ENCODE measurements at places on chromosomes 2 and 18. TPM values are rescaled to one million over a fixed set of nuclear protein-coding genes. Genes with fewer than 3 reads are reported as not detected.
A peak's percentile ranks its signal among the peaks of the same experiment; 100 is the strongest.

DNA sequence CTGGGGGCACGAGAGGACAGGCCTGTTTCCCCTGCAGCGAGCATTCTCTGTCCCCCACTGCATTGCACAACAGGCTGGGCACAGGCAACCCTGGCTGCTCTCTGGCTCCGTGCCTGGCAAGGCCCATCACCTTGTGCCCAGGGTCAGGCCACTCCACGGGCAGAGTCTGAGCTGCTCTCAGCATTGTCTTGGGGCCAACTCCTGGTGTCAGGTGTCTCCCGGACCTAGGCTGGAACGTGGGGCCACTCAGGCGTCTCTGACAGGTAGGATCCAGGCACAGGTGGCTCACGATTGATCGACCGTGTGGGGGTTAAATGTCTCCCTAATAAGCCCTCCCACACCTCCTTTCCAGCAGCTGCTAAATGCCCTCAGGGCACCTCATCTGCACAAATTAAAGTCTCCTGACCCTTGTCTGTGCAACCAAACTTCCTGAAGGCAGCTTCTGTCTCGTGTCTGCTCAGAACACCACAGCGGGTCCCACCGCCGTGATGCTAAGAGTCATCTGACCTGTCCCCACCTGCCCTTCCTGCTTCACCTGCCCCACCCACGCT is 66.6 kb upstream of the GPC1 start:
- no peak for DNase-seq

TBC1D8 gene
- total RNA-seq, result 14.5 TPM

DNA sequence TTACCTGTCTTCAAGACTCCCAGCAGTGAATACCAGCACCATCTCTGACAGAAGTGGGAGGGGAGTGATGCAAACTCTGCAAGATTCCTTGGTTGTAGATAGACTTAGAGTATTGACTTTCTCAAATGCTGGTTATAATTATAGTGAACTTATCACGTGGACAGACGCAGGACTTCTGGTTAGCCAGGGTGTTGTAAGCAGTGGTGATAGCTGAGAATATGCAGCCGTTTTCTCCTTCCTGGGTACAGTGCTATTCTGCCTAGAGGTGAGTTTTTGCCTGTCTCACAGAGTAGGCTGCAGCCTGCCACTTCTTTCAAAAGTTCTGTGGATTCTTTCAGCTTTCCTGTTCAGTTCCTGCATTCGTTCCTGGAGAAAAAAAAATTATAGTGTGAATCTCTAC is 733 bp upstream of the CXCR2 start:
- no peak for DNase-seq

DNA sequence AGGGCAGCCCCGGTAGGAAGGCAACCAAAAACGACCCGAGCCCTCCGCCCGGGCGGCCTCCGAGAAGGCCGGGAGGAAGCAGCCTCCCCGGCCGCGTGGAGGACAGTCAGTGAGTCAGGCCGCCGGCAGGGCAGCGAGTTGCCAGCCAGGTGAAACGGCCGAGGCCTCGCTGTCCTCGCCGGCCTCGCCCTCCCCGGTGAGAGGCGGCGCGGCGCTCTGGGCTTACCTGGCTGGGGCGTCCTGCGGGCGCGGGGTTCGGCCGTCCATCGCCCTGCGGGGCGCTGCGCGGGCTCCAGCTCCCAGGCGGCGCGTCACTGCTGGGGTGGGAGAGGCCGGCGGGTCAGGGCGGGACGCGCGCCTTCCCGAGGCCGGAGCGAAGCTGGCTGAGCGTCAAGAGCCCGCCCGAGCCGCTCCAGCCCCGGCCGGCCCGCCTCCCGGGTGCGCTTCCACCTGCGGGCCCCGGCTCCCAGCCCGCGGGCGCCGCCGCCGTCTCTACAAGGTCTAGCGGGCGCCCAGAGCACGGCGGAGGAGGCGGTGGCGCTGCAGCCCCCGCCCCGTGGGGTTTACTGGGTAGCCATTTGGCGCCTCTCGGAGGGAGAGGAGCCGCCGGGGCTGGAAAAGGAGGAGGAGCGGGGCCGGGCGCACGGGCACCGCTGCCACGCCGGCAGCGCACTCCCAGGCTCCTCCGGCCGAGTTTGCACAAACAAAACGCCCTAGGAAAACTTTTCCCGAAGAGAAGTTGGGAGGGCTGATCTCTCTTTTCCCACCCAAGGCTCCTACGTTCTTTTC is 499 bp downstream of the COBLL1 start:
- peak; percentile 38 for DNase-seq

GRCh38 chr18:65750389-65751154 is at the start of gene CDH7:
TSS of gene CDH7 (plus strand) at chr18:65751012. CDS start at chr18:65762843, 11,831 bp downstream.
- no peak for DNase-seq

DNA sequence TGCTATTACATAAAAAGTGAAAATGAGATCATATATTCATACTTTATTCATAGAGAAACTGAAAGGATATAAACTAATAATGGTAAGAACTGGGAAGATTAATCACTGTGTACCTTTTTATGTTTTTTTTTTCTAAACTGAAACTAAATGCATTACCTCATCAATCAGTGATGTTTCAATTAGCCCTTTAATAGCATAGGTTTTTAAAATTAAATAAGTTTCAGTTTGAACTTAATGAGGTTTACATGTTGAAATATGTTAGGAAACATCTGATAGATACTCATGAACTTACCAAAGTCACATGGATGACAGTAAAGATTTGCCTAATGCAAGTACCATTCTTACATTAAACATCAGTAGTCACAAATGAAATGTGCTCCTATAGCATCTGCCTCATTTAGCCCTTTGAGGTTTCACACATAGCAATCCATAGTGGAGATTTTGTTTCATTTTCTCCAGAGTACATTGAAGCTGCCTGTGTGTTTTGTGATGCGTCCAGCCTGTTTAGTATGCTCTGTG is 8.9 kb downstream of the MAPRE2 start:
- peak; percentile 32 for DNase-seq

DNA sequence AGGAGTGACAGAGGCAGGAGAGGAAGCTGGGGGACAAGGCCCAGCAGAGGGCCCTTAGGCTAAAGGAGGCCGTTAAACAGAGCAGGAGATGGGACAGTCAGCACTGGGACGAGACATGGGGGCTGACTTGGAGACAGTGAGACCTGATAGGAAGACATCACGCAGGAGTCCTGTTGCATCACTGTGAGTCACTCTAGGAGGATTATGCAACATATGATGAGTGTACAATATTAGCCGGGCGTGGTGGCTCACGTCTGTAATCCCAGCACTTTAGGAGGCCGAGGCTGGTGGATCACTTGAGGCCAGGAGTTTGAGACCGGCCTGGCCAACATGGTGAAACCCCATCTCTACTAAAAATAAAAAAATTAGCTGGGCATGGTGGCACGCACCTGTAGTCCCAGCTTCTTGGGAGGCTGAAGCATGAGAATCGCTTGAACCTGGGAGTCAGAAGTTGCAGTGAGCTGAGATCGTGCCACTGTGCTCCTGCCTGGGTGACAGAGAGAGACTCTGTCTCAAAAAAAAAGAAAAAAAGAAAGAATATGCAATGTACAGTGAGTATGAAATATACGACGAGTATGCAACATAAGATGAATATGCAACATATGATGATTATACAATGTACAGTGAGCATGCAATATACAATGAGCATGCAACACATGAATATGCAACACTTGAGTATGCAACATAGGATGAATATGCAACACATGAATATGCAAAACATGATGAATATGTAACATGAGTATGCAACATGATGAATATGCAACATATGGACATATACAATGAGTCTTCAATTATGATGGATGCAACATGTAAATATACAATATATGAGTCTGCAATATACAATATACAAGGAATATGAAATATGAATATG is 83.3 kb upstream of the ID2 start:
- peak; percentile 96 for DNase-seq

DNA sequence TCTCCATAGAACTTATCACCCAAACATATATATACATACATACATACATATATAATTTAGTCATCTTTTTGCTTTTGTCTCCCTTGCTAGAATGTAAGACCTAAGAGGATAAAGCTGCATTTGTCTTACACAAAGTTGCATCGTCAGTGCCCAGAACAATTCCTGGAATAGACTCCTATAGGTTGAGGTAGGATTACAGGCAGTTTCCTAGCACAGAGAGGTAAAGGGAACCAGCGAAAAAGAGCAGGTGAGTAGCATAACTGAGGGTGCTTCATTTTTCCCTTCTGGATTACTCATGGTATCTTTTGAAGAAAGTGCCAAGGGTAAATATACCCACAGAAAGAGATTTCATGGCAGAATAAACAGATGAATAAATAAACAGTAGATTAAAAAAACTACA is 68.1 kb upstream of the AMMECR1L start:
- no peak for DNase-seq

- DNase-seq, result peak; percentile 27
These were observed 292.9 kb downstream of the XIRP2 start for GRCh38 chr2:167181134-167181533.

- peak; percentile 80 for DNase-seq
These were observed 996 bp downstream of the TGFBRAP1 start for GRCh38 chr2:105328281-105329196.

DNA sequence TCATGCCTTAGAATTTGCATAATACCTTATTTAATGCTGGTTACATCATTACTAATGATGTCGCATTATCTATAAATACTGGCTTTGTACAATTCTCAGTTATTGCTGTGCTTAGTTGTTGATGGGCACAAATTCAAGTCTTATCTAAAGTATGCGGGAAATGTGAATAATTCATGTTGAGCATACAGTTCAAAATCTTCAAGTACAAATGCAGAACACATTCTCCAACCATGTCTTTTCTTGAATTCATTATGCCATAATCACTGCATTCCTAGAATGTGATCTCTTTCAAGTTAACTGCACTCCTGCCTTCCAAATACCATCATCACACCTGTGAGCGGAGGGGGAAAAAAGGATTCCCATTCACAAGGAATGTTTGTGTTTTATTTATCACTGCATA is 337.0 kb downstream of the MBD2 start:
- DNase-seq, result no peak

DNA sequence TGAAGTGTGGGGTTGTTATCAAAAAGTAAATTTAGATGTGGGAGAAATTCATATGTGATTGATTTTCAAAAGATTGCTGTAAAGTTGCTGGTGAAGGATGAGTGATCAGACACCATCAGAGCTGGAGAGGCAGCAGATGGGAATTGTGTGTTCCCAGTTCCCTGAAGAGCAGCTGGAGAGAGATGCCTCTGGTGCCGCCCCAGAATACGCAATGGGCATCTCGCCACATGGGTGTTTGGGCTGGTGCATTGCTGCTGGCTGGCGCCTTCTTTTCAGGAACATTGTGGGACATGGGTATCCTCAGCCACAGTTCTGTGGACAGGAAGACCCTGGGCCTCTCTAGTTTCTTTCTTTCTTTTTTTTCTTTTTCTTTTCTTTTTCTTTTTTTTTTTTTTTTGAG is 11.9 kb downstream of the ATG4B start:
- DNase-seq, result no peak

DNA sequence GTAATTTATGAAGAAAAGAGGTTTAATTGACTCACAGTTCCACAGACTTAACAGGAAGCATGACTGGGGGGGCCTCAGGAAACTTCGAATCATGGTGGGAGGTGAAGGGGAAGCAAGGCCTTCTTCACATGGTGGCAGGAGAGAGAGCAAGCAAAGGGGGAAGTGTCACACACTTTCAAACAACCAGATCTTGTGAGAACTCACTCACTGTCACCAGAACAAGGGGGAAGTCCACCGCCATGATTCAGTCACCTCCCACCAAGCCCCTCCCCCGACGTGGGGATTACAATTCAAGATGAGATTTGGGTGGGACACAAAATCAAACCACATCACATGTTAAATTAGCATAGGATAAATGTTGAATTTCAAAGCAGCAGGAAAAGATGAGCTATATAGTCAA is 56.2 kb downstream of the STRADB start:
- no peak for DNase-seq

DNA sequence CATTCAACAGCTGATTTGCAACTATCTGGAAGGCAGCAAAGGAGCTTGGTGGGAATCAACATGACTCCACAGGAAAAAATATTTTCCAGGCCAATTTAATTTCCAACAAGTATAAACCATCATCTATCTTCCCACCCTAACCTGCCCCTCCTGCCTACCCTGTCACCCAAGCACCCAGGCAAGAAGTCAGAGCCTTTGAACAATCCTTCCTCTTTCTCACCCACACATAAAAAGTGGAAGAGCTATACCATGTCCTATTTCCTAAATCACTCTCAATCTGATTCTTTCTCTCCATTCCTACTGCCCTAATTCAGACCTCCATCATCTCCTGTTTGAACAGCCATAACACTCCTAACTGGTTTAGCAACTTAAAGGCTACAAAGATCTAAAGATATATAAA is 12.7 kb downstream of the SPIRE1 start:
- no peak for DNase-seq

NT5C1B gene
- total RNA-seq, result not detected

DNA sequence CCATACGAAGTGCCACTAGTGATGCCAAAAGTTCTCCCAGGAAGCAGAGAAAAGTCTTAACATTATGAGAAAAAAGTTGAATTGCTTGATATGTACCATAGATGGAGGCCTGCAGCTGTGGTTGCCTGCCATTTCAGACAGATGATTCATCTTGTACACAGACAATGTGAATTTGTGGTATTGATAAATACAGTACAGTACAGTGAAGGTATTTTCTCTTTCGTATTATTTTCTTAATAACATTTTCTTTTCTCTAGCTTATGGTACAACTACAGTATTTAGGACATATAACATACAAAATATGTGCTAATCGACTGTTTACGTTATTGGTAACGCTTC is 33.6 kb upstream of the VWC2L start:
- no peak for DNase-seq

- peak; percentile 4 for DNase-seq
These were observed 79.6 kb downstream of the MIB1 start for GRCh38 chr18:21820033-21820810.

GRCh38 chr2:42246562-42246961 is 77.4 kb downstream of the EML4 start:
- DNase-seq, result no peak

- DNase-seq, result no peak
These were observed 139.7 kb downstream of the LRP2 start for GRCh38 chr2:169222665-169223064.

DNA sequence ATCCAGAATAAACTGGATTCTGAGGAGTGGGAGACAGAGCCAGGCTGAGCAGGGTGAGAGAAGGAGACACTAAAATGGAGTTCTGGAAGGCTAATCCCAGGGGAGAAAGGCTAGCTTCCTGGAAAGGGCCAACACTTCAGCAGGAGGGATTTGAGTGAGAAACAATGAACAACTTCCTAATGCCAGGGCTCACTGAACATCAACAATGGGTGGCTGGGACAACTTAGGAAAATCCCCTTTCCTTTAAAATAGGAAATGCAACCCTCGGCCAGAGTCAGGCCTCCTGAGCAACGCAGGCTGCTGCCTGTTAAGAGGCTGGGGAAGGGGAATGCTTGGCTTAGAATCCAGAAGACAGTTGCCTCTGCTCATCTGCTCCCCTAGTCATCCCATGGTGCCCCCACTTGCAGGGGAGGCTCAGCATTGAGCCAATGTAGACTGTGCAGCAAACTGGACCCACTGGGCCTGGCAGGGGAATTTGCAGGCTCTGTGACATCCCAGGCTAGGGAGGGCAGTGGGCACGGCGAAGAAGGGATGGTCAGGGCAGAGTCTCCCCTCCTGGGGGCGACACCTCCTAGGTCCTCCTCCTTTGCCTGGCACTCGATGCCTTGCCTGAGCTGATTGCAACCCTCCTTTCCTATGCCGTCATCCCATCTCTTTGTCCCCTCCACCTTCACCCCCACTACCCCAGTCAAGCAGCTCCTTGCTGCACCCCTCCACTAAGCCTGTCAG is 182.5 kb downstream of the TNS1 start:
- no peak for DNase-seq

GRCh38 chr18:45980229-45980628 is 13.1 kb upstream of the EPG5 start:
- DNase-seq, result no peak

- DNase-seq, result no peak
These were observed 279.0 kb upstream of the FIGN start for GRCh38 chr2:164014791-164015190.

Measured in RPMI7951 (cell line).